ENCODE measurements at places on chromosomes 16 and 17. TPM values are rescaled to one million over a fixed set of nuclear protein-coding genes. Genes with fewer than 3 reads are reported as not detected.

SEZ6L2 gene
- total RNA-seq = 1.0 TPM

- no peak for DNase-seq
Observed at GRCh38 chr16:24491731-24492130, 47.6 kb upstream of the RBBP6 start.

DNA sequence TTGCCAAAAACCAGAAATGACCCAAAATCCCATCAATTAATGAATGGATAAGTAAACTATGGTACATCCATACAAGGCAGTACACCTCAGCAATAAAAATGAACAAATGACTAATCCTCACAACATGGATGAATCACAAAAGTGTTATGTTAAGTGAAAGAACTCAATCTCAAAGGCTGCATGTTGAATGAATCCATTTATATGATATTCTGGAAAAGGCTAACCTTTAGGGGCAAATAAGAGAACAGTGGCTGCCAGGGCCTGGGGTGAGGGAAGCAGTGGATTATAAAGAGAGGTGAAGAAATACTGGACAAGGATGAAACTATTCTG is 46.1 kb upstream of the MSI2 start:
- no peak for DNase-seq

DNA sequence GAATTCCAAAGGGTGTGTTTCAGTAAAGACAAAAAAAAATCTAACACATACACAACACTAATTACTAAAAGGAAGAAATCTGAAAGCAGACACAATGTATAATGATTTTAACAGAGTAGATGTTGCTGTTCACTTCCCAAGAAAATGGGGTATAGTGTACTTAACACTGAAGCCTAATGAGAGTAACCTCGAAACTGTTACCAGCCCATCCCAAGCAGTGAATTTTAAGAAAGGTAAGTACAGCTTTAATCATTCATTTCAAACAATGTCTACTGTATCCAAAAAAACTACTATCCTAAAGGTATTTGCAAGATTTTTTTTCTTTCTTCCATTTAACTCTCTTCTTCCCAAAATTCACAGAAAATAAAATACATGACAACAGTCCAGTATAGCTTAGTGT is 8.3 kb downstream of the GRB2 start:
- DNase-seq = no peak

DNA sequence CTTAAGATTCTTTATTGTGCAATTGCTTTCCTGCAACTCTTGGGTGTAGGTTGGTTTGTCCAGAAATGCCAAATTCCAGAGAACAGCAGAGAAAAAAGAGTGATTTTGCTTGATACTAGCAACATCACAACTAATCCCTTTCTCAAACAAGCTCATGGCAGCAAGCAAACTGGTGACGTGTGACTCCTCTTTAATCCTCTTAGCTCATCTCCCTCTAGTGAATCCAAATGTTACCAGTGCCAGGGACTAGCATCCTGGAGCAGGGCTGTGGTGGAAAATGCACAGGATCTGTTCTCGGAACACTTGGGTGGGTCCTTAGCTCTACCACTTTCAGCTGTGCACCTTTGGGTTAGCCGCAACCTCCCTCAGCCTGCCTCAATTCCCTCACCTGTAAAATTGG is 204.0 kb upstream of the CCL2 start:
- DNase-seq = no peak

- DNase-seq = no peak
Observed at GRCh38 chr17:45425125-45425983, 7.3 kb downstream of the ARHGAP27 start.

DNA sequence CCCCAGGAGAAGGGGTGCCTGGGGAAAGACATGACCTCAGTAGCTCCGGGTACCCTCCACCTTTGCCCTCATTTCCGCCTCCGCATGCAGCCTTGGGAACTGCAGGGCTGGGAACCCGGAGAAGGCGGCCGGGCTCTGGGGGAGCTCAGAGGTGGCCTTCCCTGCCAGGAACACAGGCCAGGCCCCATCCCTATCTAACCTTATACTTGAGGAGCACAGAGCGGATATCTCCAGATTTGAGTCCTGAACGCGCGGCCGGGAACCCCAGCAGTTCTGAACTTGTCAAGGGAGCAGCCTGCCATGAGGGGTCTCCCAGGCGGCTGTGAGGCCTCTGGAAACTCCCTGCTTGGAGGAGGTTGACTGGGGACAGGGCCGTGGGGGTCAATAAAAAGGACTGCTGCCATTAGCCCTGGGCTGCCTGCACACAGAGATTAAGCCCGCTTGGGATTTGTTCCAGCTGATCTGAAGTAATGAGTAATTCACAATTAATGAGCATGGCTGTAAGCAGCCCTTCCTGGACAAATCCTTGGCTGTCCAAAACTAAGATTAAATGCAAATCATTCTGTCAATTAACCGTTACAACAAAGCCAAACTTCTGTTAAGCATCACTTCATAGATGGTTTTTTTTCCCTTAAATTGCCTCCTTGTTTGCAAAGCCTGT is 26.3 kb upstream of the METRNL start:
- no peak for DNase-seq

- DNase-seq = no peak
Observed at GRCh38 chr17:52049051-52049450, 109.5 kb downstream of the CA10 start.

DNA sequence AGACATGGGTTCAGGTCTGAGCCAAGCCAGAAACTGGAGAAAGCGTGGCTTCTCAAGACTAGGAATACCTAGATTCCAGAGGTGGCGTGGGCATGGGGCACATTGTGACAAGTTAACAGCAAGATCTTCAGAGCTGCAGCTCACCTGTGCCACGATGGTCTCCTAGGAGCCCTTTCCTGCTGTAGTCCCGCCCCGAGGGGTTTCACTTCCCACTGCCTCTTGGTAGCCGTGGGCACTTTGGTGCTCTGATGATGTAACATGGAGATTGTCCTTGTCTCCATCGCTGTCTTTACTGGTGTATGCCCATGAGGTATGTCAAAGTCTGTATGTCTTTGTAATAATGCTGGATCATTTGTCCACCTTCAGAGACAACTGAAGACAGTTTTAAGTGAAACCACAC is 89.7 kb downstream of the WWOX start:
- DNase-seq = peak; percentile 22

GRCh38 chr16:48064971-48065370 is 90.8 kb downstream of the ABCC12 start:
- no peak for DNase-seq
